BJ (cell line): ENCODE measurements at places on chromosomes 16 and 17. TPM values are rescaled to one million over a fixed set of nuclear protein-coding genes. Genes with fewer than 3 reads are reported as not detected.

DNA sequence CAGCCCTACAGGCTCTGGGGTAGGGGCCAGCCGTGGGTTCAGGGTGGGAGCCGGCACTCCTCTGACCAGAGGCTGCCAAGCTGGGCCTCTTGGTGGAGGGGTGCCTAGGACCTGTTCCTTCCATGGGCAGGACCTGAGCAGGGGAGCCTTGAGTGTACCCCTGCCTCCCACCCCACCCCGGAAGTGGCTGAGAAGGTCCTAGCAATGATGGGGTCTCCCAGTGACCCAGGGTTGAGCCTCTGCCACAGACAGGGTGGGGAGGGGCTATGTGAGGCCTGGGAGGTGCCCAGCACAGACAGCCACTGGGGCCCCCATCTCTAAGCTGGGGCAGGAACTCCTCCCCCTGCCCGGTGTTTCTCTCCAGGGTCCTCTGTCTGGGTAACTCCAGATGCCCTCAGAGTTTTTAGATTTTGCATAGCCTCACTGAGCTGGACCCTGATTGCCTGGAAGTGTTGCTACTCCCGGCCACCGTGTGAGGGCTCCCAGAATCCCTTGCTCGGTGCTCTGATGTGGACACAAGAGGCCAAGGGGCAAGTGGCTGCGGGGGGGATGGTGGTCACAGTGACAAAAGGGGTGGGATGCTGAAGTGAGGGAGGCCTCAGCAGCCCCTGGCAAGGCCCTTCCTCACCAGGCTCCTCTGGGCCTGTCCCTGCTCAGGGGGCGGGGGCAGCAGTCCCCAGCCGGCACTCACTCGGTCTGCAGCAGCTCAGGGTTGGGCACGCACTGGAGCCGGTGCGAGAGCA lies 6.4 kb upstream of the MTSS2 start:
- DNase-seq = no peak

DNA sequence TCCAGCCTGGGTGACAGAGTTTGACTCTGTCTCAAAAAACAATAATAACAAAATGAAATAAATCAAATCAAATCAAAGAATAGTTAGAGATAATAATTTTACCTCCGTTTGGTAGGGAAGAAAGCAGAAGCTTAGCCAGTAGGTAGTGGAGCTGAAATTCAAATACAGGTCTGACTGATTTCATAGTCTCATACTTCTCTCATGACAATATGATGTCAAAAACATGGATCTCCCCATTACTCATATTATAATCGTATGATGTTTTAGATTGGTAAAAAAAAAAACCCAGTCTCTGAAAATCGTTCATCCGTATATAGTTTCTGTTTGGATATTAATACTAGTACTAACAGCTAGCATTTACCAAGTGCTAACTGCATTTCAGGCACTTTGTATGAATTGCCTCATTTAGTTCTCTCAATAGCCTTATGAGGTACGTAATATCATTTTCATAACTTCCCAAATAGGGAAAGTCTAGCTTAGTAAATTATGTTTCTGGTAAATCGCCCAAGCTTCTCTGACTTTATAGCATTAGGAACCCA lies 48.7 kb downstream of the CDH8 start:
- DNase-seq = no peak

ZNF629 gene
- polyA plus RNA-seq = 4.6 and 6.0 TPM in 2 replicates

GRCh38 chr16:52069866-52070265 lies 477.1 kb downstream of the TOX3 start:
- no peak for DNase-seq

DNA sequence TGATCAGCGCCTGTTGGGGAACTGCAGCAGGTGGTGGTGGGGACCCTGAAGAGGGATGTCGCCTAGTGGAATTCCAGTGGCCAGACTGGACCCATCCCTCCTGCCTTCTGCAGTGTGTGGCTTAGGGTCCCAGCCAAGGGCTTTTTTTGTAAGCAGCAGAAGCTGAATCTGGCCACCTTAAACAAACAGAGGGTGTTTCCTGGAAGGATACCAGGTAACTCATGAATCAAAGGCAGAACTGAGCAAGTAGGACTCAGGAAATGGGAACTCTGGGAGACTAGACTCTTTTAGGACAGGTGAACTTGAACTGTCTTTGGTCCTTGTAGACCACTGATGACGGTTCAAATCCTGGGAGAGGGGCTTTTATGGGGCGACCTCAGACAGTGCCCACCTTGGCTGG lies 124.0 kb downstream of the ABCC6 start:
- no peak for DNase-seq

ABCC3 gene
- polyA plus RNA-seq = 37.2 and 56.4 TPM in 2 replicates
